Colonic mucosa (tissue), 4 donors: ENCODE measurements at places on chromosomes 12 and 14. TPM values are rescaled to one million over a fixed set of nuclear protein-coding genes. Genes with fewer than 3 reads are reported as not detected.

DNA sequence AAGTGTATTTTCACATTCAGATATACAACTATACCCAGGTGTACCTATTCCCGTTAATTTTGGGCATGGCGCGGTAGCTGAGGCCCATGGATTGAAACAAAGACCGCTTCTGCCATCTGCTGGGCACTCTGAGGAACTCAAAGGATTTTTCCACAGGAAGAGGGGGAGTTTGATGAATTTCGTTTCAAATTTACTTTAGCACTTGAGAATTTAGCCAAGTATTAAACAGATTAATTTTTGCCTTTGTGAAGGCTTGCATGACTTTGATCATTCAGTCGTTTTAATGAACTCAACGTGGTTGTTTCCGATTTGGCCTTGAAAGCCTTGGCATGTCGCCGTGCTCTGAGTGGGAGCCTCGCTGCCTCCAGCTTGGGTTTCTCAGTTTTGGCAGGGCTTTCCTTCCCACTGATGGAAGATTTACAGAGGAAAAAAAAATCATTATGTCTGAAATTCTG is 153.2 kb upstream of the DDHD1 start:
- peak; percentile 33 for DNase-seq

- DNase-seq = peak; percentile 29
These were observed 165.5 kb downstream of the SLC41A2 start for GRCh38 chr12:104792570-104792969.

GRCh38 chr12:79885911-79886490 is 48.9 kb downstream of the PPP1R12A start:
- no peak for DNase-seq

DNA sequence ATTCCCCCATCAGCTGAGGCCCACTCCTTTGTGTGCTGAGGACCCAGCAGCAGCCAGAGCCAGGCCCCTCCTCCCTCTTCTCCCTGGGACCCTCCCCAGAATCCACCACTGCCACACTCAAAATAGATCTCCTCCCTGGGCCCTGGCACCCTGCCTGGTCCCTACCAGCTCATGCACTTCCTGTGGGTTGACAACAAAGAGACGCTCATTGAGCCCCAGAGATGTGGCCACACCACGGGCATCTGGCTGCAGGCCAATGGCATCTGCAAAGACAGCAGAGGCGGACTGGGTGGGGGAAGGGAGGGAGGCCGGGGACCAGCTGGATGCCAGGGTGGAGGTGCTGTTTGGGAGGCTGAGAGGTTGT is 16.0 kb upstream of the ENDOU start:
- peak; percentile 81 for DNase-seq

DNA sequence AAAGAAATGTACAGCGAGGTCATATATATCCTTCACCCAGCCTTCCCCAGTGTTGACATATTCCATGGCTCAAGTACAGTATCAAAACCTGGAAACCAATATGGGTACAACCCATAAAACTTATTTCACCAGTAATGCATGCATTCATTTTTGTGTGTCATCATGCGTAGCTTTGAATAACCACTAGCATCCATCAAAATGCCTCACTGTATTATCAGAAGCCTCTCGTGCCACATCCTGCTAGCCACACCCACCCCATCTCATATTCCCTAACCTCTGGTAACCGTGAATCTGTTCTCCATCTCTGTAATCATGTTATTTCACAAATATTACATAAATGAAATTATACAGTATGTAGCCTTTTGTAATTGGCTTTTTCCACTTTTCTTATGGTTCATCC is 314.3 kb downstream of the RAD51B start:
- no peak for DNase-seq

DNA sequence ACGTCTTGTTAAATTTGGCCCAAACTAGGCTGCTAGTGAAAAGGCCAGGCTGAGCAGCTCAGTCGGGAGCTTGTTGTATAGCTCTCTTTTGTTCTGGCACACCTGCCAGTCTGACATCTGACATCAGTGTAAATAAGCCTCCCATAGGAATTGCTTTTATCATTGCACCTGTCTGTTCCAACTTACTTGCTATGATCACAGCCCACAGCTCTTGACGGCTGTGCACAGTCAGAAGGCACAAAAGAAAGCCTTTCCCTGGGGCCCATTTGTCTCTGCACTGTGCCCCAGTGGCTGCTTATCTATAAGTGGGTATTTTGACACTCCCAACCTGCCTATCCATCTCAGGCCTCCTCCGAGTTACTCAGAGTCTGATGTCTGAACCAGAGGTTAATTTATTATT is 324.5 kb downstream of the NUAK1 start:
- no peak for DNase-seq

DNA sequence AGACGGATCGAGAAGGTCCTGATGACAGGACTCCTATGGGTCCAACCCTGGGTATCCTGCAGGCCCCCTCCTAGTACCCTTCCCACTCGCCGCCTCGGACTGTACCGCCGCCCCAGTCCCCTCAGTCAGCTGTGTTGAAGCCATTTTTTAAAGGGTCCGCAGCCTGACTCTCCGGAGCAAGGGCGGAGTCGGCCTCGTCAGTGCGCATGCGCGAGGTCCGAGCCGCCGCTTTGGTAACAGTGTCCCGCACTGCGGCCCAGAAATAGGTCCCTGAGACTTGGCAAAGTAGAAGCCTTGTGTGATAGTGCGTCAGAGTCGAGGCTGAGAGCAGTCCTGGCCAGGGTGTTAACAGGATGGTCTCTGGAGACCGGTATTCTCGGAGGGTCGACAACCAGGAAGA is 769.0 kb upstream of the ALG10B start:
- no peak for DNase-seq

DNA sequence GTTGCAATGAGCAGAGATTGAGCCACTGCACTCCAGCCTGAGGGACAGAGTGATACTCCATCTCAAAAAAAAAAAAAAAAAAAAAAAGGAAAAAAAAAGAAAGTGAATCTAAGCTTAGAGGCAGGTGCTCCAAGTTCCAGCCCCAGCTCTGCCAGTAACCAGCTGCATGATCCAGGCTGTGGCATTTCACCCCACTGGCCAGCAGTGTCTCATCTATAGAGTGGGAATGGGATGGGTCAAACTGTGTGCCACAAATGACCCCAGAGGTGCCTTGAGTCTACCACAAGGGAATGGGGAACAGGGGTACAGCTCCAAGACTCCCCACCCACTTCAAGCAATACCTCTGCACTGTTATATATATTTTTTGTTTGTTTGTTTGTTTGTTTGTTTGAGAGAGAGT is 5.0 kb downstream of the PLEKHD1 start:
- no peak for DNase-seq

GRCh38 chr12:113582521-113583218 is 111.0 kb upstream of the LHX5 start:
- DNase-seq = no peak

- no peak for DNase-seq
These were observed 10.2 kb downstream of the MARS1 start for GRCh38 chr12:57498132-57498502.

KRT78 gene
- not detected for total RNA-seq

PNP gene
- 121 TPM for total RNA-seq

C12orf54 gene
- total RNA-seq = not detected

NINJ2 gene
- total RNA-seq = 2.1 TPM

TRHDE gene
- 8.7 TPM for total RNA-seq

FAR2 gene
- 83.6 TPM for total RNA-seq
